ENCODE measurements at places on chromosomes 13 and 19. TPM values are rescaled to one million over a fixed set of nuclear protein-coding genes. Genes with fewer than 3 reads are reported as not detected.
A peak's percentile ranks its signal among the peaks of the same experiment; 100 is the strongest.

GRCh38 chr13:93552596-93552995, 326.0 kb downstream of the GPC6 start:
- peaks cover 41% of the 10 kb centered on the region for H3K4me1 ChIP-seq
- DNase-seq, result no peak
- H3K36me3 ChIP-seq, result peaks cover 3% of the 10 kb centered on the region
- no peak overlapping the region for H3K4me3 ChIP-seq
- no peak overlapping the region for H3K27ac ChIP-seq

GRCh38 chr13:52600666-52601065, 41.6 kb upstream of the HNRNPA1L2 start:
- H3K27me3 ChIP-seq, result no peaks in the 10 kb centered on the region
- no peak for DNase-seq
- H3K36me3 ChIP-seq, result no peaks in the 10 kb centered on the region
- H3K4me3 ChIP-seq, result peak overlapping the region; percentile 67
- peaks cover 19% of the 10 kb centered on the region for H3K4me1 ChIP-seq
- H3K27ac ChIP-seq, result peak overlapping the region; percentile 51

DNA sequence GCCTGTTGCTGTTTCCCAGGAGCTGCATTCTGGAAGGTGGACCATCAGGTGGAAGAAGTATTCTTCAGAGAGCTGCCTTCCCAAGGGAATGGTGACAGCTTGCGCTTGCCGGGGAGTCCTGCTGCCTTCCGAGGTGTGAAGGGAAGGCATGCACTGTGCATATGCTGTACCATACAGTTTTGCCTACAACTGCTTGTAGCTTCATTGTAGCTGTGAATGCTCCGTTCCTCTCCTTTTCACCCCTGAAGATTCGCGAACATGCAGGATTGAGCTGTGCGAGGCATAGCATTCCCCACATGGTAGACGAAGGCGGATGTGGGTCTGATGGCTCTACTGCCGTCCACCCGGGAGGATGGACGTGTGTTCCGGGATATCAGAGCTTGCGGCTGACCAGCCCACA, 243.2 kb upstream of the TSHZ3 start:
- DNase-seq, result no peak
- H3K27ac ChIP-seq, result no peak overlapping the region
- no peak overlapping the region for H3K4me3 ChIP-seq
- no peaks in the 10 kb centered on the region for H3K36me3 ChIP-seq

DNA sequence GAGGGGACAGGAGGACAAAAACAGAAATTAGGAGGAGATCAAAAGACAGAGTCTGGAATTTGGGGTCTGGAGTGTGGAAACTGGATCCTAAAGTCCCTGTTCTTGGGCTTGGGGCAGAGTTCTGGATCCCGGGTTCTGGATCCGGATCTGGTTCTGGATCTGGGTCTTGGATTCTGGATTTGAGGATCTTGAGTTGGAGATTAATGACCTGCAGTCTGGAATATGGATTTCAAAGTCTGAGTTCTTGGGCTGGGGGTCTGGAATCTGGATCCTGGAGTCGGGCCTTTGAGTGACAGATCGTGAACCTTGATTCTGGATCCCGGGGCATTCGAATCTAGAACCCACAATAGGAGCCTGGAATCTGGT, 411 bp upstream of the KLK15 start:
- H3K4me3 ChIP-seq, result no peak overlapping the region
- H3K36me3 ChIP-seq, result no peaks in the 10 kb centered on the region
- peaks cover 14% of the 10 kb centered on the region for H3K27me3 ChIP-seq
- peaks cover 13% of the 10 kb centered on the region for H3K4me1 ChIP-seq
- H3K27ac ChIP-seq, result no peak overlapping the region

DNA sequence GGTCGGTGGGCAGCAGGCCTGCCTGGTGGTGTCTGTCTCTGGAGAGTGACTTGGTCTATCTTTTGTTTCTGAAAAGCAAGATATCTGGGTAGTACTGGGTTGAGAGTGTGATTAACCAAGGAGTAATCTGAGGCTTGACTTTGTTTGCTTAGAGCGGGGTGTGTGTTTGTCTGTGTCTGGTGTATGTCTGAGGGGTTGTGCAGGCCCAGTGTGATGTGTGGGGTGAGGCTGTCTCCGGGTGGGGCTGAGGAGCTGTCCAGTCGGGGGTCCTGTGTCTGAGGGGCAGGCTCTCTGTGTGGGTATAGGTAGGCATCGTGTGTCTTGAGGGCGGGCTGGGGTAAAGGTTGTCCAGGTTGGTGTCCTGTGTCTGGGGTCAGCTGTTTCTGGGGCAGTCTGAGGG, 11.1 kb upstream of the TIMM50 start:
- DNase-seq, result no peak
- H3K36me3 ChIP-seq, result peaks cover 49% of the 10 kb centered on the region
- no peak overlapping the region for H3K27ac ChIP-seq
- no peaks in the 10 kb centered on the region for H3K4me1 ChIP-seq

DNA sequence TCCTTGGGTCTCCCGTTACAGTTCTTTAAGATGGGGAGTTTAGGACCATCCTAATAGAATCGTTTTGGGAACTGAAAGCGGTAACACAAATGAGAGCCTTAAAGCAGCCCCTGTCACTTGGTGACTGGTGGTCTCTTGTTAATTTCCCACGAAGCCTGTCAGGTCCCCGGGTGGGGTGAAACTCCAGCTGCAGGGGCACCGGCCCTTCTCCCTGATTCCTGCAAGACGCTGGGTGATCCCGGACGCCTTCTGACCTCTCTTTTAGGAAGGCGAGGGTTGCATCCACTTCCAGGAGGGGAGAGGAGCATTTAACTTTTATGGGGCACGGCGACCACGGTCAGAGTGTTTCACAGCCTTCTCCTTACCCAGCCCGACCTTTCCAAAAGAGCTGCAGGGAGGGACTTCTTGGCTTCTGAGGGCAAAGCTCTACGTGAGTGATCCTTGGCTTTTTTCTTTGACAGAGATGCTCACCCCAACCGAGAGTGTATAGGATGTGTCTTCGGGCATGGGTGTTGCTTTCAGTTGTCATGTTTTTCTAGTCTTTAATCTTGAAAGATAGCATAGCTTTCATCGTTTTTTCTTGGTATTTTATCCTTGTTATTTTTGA, 688 bp downstream of the ZNF225 start:
- H3K27me3 ChIP-seq, result no peaks in the 10 kb centered on the region
- H3K27ac ChIP-seq, result peak overlapping the region; percentile 98
- DNase-seq, result no peak
- H3K4me1 ChIP-seq, result peaks cover 21% of the 10 kb centered on the region

GRCh38 chr13:22061371-22061805, 390.5 kb downstream of the FGF9 start:
- DNase-seq, result no peak
- H3K27ac ChIP-seq, result no peak overlapping the region
- peaks cover 13% of the 10 kb centered on the region for H3K4me1 ChIP-seq
- H3K4me3 ChIP-seq, result no peak overlapping the region

GRCh38 chr19:46911456-46911855, 50.7 kb downstream of the ARHGAP35 start:
- no peak overlapping the region for H3K27ac ChIP-seq
- H3K36me3 ChIP-seq, result no peaks in the 10 kb centered on the region
- H3K4me3 ChIP-seq, result no peak overlapping the region
- peaks cover 40% of the 10 kb centered on the region for H3K4me1 ChIP-seq
- no peak for DNase-seq

DNA sequence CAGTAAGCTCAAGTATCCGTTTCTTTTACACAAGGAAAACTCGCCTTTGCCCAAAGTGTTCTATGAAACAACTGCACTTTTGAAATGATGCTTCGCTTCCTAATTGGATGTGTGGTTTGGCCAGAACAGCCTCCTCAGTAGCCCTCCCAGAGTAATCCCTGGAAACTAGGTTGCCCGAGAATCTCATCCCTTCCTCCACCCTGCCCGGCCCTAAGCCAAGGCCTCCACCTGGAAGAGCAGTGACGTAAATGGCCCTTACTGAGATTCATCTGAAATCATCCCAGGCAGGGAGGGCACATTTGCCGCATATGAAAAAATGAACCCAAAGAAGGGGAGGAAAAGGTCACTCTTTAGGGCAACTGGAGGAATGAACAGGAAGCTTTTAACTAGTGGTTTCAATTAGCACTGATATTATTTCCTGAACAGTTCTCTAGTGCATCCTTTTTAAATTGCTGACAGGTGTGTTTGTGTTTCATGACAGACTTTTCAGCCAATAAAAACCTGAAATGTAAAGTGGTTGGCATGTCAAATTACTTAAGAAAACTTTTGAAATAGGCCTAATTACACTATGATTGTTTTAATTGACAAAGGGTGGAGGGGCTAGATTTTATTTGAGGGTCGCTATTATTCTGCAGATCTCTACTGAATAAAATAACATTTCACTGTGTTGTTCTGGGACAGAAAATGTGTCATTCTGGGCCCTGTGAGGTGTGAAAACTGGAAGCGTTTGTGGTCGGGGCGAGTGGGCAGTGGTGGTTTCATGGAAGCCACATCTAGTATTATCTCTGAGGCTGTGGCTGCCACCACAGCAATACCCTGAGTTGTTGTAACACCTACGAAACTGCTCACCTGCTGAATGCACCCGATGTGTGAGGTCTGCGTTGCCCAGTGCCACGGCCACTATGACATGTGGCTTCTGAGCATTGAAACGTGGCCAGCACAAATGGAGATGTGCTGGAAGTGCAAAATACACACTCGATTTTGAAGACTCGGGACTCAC, 112.1 kb downstream of the ZIC5 start:
- H3K4me1 ChIP-seq, result no peaks in the 10 kb centered on the region
- no peak overlapping the region for H3K4me3 ChIP-seq
- no peak for DNase-seq
- H3K36me3 ChIP-seq, result peaks cover 5% of the 10 kb centered on the region

GRCh38 chr13:27500806-27501534, 50.6 kb upstream of the MTIF3 start:
- DNase-seq, result no peak
- no peaks in the 10 kb centered on the region for H3K4me1 ChIP-seq
- H3K27me3 ChIP-seq, result peaks cover 18% of the 10 kb centered on the region
- H3K27ac ChIP-seq, result no peak overlapping the region

GRCh38 chr13:78131346-78131745, 212.7 kb upstream of the EDNRB start:
- H3K27me3 ChIP-seq, result peaks cover 43% of the 10 kb centered on the region
- no peaks in the 10 kb centered on the region for H3K4me1 ChIP-seq
- no peaks in the 10 kb centered on the region for H3K36me3 ChIP-seq
- H3K27ac ChIP-seq, result no peak overlapping the region
- no peak for DNase-seq

DNA sequence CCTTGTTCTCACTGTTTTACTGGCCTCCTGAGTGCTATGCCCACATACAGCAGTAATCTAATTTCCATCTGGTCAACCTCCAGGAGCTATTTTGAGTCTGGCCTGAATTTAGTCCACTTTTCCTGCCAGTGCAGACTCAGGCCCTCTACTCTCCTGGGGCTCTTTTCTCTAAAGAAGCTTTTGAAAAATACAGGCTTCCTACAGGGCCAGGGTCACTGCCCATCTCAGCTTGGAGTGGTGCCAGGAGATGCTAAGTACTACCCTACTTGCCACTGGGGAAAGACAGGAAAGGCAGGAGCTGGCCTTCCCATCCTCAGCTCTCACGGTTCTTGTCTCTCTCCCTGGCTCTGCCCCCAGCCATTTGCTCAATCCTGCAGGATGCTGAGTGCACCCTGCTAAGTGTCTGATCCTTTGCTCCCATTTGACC, 101.7 kb upstream of the SERP2 start:
- no peaks in the 10 kb centered on the region for H3K36me3 ChIP-seq
- no peaks in the 10 kb centered on the region for H3K27me3 ChIP-seq
- peaks cover 64% of the 10 kb centered on the region for H3K4me1 ChIP-seq
- DNase-seq, result no peak

DNA sequence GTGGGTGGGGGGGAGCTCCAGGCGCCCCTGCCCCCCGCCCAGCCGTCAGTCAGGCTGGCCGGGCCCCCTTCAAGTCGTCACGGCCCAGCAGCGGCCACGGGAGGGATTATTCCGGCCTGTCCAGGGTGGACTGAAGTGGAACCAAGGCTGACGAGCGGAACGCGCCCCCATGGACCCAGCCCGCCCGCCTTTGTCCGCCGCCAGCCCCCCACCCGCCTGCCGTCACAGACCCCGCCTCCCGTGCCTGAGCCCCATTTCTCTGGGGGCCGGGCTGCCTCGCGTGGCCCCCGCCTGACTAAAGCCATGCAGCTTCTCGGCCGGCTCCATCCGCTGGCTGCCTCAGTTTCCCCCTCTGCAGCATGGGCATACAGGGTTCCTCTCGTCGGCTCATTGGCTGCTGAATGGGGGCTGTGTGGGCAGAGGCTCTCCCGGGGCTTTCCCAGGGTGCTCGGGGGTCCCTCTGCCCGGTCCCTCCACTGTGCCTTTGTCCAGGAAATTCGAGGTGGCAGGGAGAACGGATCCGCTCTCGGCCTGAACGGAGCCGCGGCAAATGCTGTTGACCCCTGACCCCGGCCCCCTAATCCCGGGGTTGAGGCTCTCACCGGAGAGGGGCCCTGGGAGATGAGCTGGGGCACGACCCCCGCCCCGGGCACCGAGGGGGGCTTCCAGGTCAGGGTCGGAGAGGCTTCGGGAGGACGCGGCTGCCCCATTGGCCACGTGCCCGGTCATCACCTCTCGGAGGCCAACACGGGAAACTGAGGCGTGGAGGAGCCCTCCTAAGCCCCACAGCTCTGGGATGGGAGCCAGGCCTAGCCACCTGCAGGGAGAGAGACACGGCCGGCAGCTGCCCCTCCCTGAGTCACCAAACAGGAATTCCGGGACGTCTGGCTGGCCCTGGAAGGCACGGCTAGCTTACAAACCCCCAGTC, 27.4 kb downstream of the EFNA2 start:
- H3K4me1 ChIP-seq, result peaks cover 16% of the 10 kb centered on the region
- no peak overlapping the region for H3K4me3 ChIP-seq
- no peak overlapping the region for H3K27ac ChIP-seq

DNA sequence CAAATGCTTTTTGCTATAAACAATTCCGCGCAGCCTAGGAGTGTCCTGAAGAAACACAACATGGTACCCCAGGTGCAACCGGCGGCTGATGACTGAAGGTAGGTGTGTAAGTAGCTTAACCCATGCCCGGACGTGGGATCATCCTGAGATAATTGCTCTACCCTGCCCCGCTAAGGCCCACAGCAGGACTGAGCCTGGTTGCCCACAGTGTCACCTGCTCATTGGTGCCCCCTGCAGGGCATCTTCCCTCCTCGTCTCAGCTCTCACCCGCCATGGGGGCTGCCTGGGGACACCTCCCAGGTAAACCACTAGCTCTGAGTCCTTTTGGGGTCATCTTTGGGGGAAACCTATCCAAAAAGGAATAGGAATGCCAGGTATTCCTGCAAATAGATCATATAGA, 22.3 kb downstream of the TMEM161A start:
- no peaks in the 10 kb centered on the region for H3K27me3 ChIP-seq
- no peak overlapping the region for H3K4me3 ChIP-seq
- DNase-seq, result no peak
- H3K27ac ChIP-seq, result no peak overlapping the region
- H3K4me1 ChIP-seq, result no peaks in the 10 kb centered on the region
- peaks cover 7% of the 10 kb centered on the region for H3K36me3 ChIP-seq

Gene POSTN
- 5,433 TPM for total RNA-seq

Gene WASF3
- total RNA-seq, result 18.5 TPM

Gene CFD
- total RNA-seq, result 17.9 TPM

Gene ZNF497
- 0.65 TPM for total RNA-seq

Gene LGALS13
- total RNA-seq, result not detected

Gene KIRREL2
- total RNA-seq, result not detected

Gene ATP4B
- total RNA-seq, result not detected

Gene CFAP97D2
- total RNA-seq, result not detected

Gene RFPL4A
- not detected for total RNA-seq

Data from chondrocyte (in vitro differentiated cells).